ENCODE measurements at places on chromosomes 5 and 9.

- no peak for DNase-seq
These were observed 2.2 kb upstream of the ICE1 start for GRCh38 chr5:5420251-5420650.

- no peak for DNase-seq
These were observed 81.4 kb downstream of the ANKH start for GRCh38 chr5:14790220-14790619.

GRCh38 chr9:28981129-28981528 is 1407.8 kb upstream of the C9orf72 start:
- no peak for DNase-seq

- DNase-seq = no peak
These were observed 32.2 kb downstream of the APTX start for GRCh38 chr9:32969270-32969669.

DNA sequence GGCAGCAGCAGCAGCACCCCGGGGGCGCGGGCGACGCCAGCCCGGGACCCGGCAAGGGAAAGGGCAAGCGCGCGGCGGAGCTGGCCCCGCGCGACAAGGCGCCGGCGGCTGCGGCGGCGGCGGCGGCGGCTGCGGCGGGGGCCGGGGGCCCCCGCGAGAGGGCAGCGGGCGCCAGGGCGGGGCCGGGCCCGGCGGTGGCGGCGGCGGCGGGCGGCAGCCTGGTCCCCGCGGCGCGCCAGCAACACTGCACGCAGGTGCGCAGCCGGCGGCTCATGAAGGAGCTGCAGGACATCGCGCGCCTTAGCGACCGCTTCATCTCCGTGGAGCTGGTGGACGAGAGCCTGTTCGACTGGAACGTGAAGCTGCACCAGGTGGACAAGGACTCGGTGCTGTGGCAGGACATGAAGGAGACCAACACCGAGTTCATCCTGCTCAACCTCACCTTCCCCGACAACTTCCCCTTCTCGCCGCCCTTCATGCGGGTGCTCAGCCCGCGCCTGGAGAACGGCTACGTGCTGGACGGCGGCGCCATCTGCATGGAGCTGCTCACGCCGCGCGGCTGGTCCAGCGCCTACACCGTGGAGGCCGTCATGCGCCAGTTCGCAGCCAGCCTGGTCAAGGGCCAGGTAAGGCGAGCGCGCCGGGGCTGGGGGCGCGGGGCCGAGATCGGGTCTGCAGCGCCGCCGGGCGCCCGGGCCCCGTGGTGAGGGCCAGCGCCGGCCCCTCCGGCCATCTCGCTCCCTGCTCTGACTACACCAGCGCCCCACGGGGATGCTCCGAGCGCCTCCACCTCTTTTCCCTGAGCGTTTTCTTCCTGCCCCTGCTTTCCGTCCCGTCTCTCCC is at the start of gene UBE2QL1:
TSS of gene UBE2QL1 (plus strand) at position 238 of the 843 bp plus-strand sequence. CDS start at position 273, 35 bp downstream.
- peak; percentile 19 for DNase-seq

DNA sequence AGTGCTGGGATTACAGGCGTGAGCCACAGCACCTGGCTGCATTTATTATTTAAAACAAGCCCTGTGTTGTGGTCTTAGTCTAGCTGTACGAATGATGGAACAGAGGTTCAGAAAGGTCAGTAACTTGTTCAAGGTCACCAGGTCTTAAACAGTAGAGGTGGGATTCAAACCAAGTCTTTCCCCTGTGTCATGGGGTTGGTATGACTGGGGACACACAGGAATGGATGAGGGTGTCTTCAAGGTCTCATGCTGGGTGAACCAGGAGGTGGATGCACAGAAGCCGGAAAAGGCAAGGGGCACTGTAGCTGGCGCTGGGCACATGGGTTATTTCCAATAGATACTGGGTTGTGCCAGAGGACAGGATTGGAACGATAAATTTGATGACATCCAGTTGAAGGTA is 32.2 kb upstream of the TJP2 start:
- no peak for DNase-seq

GRCh38 chr5:79235261-79235633 is 684 bp upstream of the JMY start:
- DNase-seq = peak; percentile 55

- DNase-seq = no peak
These were observed 101.8 kb downstream of the ESM1 start for GRCh38 chr5:54883374-54884194.

- no peak for DNase-seq
These were observed 48.0 kb downstream of the SLC22A5 start for GRCh38 chr5:132417461-132417860.

DNA sequence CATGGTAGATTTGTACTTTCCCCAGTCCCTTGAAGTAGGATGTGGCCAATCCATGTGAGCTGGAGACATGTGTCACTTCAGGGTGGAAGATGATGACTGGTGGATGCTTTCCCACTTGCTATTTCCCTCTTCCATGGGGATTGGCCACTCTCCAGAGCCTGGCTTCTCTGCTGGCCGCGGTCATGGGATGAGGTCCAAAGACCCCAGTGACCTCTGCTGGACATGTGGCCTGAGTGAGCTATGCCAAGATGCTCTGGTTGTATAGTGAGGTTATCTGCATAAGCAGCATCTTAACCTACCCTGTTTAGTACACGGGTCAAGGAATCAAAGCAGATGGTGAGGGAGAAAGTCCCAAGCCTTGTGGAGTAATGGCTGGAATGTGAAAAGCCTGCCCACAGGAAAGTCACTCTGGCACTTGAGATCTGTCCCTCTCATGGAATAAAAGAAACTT is 47.1 kb downstream of the SH3PXD2B start:
- DNase-seq = no peak

GRCh38 chr5:72634444-72634843 is 127.2 kb upstream of the ZNF366 start:
- DNase-seq = no peak

- no peak for DNase-seq
These were observed 182.3 kb downstream of the SPATA31D1 start for GRCh38 chr9:82170866-82171265.

GRCh38 chr9:123686131-123686828 is 243.6 kb downstream of the DENND1A start:
- no peak for DNase-seq

- no peak for DNase-seq
These were observed 208.9 kb downstream of the GOLPH3 start for GRCh38 chr5:31965227-31965626.

GRCh38 chr9:33180526-33181184 is 13.5 kb upstream of the B4GALT1 start:
- DNase-seq = no peak

GRCh38 chr9:133331641-133332380 is 4.2 kb downstream of the SURF6 start:
- DNase-seq = no peak

GRCh38 chr5:7225826-7226225 is 170.1 kb upstream of the ADCY2 start:
- DNase-seq = no peak

DNA sequence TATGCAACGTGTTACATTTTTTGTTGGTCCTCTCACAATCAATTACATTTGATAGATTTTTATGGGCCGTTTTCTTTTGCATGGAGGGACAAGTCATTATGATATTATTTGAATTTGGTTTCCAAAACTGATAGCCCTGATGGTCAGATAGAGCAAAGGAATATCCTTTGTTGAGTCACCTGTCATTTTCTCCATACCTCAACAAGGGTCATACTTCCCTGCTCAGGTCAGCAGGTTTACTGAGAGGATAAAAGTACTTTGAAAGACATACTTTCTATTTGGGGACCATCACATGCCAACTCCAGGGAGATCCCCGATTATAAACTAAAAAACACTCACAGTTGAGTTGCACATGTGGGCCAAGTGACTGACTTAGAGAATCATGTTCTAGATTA is 132.9 kb downstream of the SUSD1 start:
- no peak for DNase-seq

- DNase-seq = no peak
These were observed 109.8 kb upstream of the NMUR2 start for GRCh38 chr5:152514827-152515397.

- no peak for DNase-seq
These were observed 452.7 kb upstream of the KLF4 start for GRCh38 chr9:107942291-107942690.

GRCh38 chr5:38258319-38259061 is at the start of gene EGFLAM:
Gene EGFLAM, plus strand, starts transcription at chr5:38258559. Its CDS starts 196 bp downstream, at chr5:38258755.
- peak; percentile 14 for DNase-seq

DNA sequence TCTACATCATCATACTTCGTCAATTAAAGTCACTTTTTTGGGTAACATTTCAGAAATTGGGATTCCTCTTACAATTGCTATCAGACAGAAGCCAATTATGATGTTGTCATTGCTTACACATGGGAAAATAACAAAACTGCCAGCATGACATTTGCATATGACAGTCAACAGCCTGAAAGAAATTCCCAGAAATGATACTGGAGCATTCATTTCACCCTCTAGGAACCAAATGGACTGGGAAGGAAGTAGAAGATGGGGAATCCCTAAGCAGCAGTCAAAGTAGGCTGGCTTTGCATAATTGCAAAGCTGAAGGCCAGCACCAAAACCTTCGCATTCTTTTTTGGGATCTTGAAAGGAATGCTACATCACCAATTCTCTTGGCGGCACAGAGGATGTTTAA is 10.7 kb downstream of the HMGCS1 start:
- DNase-seq = no peak

GRCh38 chr5:149439899-149440542 is 60.9 kb upstream of the IL17B start:
- DNase-seq = no peak

DNA sequence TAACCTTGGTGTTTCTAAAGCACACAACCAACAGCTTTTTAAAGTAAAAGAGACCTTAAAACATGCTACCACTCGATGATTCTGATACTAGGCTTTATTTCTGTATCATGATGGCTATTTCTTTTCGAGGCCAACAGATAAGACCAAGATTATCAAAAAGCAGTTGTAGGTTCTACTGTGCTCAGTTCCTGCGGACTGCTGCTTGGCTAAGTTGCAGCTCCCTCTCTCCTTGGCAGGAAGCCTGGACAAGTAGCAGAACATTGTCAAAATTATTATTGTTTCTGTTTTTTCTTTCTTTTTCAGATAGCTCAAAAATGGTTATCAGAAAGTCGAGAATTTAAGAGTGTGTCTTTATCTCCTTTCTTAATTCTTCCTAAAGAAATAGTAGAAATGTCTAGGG is 607.6 kb downstream of the PTPRD start:
- no peak for DNase-seq

DNA sequence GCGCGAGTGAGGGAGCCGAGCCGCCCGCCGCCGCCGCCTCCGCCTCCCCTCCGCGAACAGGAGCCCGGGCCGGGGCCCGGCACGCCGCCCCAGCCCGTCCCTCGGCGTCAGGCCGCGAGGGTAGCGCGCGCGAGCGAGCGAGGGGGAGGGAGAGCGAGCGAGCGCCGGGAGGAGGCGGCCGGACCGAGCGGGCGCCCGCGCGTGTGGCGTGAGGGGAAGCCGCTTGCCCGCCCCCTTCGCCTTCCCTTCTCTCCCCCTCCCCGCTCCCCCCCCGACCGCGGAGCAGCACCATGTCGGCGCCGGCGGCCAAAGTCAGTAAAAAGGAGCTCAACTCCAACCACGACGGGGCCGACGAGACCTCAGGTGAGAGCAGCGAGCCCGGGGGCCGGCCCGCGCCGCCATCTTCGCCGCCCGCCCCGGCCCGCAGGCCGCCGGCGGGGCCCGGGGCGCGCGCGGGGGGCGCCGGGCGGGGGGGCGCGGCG is 312 bp downstream of the SET start:
- no peak for DNase-seq

DNA sequence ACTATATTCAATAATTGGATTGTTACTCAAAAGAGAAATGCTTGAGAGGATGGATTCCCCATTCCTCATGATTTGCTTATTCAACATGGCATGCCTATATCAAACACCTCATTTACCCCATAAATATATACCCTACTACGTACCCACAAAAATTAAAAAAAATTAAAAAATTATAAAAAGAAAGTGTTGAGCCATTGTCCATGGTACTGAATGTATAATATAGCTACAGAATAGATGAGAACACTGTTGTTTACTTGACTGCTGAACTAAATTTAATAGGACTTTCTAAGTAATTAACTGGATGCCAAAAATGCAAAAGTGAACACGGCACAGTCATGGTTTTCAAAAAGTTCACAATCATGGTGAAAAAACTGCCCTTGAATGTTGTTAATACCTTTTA is 725.8 kb downstream of the KCTD16 start:
- DNase-seq = no peak

DNA sequence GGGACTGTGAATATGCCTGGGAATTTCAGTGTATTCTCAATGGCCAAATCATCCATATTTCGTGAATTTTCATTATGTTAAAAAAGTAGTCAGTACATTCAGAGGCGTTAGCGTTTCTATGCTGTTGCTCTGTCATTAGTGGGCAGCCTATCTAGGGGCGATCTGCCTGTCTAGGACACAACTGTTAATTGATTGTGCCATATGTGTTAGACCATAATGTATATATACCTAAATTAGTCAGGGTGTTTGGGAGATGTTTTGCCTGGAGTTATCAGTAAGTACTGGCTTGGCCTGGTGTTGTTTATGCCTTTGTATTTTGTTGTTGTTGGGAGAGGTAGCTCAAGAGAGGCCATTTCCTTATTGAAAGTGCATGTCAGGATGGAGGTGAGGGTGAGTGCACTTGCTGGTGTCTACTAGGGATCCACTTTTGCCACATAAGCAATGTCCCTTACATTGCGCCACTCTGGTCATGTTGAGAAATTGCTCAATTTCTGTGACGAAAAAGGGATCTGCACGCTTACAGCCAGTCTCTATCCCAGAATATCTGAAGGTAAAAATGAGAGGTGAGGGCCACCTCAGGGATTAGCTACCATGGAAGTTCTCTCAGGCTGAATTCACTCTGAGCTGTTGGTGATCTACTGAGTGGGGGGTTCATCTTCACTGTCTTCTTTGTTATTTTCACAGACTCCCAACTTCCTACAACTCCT is 123.3 kb downstream of the ST8SIA4 start:
- no peak for DNase-seq

DNA sequence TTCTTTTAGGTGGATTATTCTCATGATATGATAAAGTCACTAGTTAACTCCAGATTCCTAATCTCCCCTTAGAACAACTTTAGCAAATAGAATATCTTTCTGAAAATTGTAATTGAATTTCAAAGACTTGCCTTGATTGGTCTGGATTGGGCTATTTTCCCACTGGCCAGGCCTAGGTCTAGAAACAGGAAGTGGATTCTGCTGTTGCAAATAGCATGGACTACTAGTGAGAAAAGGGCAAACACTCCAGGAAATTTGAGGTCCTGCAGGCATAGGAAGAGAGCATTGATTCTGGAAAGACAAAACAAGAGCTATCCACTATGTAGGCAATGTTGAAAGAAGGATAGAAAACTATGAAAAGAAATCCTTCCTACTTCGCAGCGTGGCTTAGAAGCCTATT is 113.4 kb downstream of the KCTD16 start:
- DNase-seq = no peak

- DNase-seq = no peak
These were observed 187.7 kb upstream of the MPDZ start for GRCh38 chr9:13467157-13467556.

GRCh38 chr5:103259705-103260355 is 1.3 kb downstream of the MACIR start:
- DNase-seq = no peak

GRCh38 chr9:120381839-120382238 is 198.1 kb downstream of the CDK5RAP2 start:
- DNase-seq = no peak

- no peak for DNase-seq
These were observed 191.2 kb downstream of the ACTL7B start for GRCh38 chr9:108664309-108665255.
